ENCODE measurements at places on chromosomes 1 and 21.

GRCh38 chr1:74842726-74843125 is 109.8 kb downstream of the TYW3 start:
- DNase-seq = no peak

DNA sequence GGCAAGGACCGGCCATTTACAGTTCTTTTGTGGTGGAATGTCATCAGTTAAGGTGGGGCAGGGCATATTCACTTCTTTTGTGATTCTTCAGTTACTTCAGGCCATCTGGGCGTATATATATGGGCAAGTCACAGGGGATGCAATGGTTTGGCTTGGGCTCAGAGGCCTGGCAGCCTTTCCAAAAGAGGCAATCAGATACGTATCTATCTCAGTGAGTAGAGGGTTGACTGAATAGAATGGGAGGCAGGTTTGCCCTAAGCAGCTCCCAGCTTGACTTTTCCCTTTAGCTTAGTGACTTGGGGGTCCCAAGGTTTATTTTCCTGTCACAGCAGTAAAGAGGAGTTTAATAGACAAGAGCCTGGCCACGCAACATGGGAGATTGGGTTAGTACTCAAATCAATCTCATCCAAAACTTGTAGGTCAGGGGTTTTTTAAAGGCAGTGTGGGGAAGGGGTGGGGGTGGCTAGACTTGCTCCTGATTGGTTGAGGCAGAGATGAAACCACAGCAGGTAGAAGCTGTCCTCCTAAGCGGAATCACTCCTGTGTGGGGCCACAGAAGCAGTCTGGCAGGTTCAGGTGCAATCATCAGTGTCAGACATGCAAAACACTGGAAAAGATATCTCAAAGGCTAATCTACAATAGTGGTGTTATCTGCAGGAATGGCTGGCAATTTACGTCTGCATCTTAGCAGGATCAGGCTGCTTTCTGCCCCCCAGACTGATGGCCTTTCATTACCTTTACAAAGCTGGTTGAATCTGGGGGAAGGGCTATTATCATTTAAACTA is 112.9 kb downstream of the TLR5 start:
- DNase-seq = no peak

- DNase-seq = no peak
Measured at GRCh38 chr1:220335668-220336067, 63.4 kb upstream of the RAB3GAP2 start.

DNA sequence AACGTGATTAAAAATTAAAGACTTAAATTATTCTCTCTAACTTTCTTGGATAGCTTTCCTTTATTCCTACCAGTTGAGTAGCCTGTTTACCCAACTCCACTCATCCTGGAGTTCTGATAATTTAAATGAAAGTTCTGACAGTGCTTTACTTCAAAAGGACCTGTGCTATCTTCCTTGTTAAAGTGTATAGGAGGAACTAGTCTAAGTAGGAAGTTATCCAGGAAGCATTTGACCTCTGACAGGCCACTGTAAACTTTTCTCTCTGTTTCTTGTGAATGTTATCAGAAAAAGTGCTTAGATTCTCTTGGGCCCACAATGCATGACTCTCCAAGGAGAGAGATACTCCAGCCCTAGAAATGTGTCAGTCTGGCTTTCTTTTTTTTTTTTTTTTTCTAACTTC is 9.2 kb downstream of the UAP1 start:
- DNase-seq = no peak

GRCh38 chr1:42952303-42953001 is 6.2 kb downstream of the SLC2A1 start:
- DNase-seq = no peak

DNA sequence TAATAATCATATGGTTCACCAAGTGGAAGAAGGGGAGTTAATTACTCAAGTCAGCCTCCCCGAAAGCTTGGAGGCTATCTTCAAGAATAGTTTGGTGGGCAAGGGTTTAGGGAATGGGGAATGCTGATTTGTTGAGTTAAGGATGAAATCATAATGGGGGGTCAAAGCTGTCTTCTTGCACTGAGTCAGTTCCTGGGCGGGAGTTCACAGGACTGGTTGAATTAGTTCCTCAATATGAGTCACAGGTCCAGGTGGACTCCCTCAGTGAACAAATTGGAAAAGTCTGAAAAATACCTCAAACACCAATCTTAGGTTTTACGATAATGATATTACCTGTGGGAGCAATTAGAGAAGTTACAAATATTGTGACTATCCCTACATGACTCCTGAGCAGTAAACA is 115.2 kb upstream of the COA6 start:
- no peak for DNase-seq

DNA sequence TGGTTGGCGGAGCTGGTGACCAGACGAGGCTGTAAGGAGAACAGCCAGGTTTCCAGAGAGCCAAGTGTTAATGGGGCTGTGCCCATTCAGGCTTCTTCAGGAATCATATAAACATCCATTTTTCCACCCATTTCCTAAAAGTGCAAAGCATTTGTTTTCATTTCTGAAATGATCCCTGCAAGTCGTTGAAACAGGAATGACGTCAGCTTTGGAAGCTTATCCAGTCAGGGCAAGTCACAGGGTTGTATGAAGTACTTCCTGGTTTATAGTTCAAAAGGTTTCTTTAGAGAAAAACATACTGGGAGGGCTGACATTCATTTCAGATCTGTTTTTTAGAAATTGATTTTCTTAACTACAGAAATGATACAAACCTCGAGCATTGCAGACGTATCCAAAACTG is 29.2 kb downstream of the IGSF5 start:
- no peak for DNase-seq

DNA sequence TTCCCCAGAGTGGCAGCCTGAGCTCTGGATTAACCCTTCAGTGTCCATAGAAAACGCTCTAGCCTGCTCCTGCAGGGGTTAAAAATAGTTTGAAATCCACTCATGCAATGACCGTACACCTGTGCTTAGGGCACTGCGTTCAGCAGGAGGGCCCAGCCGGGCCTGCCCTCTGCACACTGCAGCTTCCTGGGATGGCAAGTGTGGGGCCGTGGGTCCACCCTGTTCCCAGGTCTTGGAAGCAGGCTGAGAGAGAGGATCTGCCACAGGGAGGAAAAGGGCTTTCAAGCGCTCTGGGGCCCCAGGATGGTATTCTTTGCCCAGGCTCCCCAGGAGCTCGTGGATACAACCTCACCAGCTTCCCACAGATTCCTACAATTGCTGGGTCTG is 1.5 kb upstream of the S100B start:
- no peak for DNase-seq

- DNase-seq = no peak
Measured at GRCh38 chr1:6154525-6155319, 25.4 kb downstream of the CHD5 start.

DNA sequence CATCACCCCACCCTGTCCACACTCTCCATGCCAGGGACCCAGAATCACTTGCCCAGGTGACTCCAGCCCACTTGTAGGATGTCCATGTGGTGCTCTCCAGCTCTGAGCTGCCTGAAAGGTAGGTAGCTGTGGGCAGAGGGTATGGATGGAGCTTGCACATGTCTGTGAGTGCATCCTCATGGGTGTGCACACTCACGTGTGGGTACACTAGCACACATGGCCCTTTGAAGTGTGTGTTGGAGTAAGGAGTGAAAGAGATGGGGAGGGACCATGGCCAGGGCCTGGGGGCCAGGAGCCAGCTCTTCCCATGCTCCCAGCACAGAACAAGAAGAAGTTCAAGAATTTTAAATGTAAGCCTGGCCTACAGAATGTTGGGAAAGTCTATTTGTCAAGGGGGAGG is 50.2 kb downstream of the CCDC185 start:
- no peak for DNase-seq

DNA sequence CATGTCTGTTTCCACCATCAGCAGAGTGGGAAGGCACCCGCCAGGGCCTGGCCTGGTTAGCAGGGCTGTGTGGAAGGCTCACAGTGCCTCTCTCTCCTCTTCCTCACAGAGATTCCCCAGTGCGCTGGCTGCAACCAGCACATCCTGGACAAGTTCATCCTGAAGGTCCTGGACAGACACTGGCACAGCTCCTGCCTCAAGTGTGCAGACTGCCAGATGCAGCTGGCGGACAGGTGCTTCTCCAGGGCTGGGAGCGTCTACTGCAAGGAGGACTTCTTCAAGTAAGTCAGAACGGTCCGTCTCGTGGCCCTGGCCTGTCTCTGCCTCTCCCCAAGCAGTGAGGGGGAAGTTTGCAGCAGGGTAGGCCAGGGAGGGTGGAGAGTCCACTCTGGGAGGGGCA is 18.1 kb downstream of the LHX4 start:
- DNase-seq = no peak

DNA sequence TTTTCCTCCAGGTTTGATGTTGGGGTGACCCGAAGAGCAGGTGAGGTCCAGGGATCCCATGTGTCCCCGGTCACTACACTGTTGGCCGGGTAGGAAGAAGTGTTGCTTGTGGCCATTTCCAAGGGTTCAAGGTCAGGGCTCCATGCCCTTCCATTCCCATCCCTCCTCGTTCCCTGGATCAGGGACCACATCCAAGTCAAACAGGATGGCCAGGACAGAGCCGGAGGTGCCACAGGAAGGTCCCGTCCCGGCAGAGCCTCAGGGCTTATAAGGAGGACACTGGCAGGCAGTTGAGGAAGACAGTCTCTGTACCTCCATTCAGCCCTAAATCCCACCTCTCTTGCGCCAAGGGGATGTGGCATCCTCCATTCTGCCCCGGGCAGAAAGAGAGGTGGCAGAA is 22.0 kb upstream of the FAM131C start:
- no peak for DNase-seq
